ENCODE measurements at places on chromosomes 11 and 22.

DNA sequence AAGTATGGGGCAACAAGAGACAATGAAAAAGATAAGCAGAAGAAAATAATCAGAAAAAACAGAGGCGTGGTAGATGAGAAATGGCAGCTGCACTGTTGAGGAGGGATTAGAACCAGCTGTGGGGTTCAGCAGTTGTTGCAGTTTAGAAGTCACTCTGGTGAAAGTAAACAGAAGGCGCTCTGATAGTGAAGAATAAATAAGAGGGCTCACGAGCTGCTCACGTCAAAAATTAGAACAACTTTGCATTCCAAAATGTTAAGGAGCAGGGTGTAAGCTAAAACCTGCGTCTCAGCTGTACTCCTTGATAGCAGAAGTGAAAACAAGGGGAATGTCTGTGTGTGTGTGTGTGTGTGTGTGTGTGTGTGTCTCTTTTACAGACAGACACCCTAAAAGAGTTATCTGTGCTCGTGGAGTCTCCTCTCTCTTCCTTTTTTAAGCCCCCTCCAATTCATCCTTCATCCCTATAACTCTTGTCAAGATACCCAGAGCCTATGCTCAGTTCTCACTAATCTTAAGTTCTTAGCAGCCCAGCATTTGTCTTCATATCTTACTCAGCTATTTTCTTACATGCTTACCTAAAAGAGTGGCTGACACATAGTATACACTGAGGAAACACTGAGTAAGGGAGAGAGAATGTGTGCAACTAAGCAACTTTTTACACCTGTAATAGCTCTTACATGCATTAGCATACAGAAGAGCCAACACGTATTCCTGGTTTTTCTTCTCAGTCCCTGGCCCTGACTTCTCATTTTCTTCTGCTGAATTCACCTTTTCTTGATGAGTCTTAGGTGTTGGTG is 8.9 kb downstream of the TTC17 start:
- no peak for DNase-seq

DNA sequence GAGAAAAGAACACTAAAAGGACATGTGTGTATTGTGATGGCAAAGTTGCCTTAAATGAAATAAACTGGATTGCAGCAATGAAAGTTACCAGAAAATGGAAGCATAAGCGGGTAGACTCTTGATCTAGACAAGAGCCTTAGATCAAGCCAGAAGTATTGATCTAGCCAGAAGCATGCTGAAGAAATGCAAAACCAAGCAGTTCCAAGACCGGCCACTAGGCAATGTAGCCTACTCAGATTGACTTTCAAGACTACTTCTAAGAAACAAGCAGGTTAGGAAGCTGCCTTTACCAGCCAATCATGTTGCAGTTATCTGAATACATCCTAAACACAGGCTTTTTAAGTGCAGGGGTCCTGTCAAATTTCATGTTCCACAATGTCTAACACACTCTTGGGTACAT is 54.6 kb downstream of the KCNA4 start:
- DNase-seq: no peak

- no peak for DNase-seq
Measured at GRCh38 chr22:48588878-48589450, 1238.7 kb downstream of the BRD1 start.

DNA sequence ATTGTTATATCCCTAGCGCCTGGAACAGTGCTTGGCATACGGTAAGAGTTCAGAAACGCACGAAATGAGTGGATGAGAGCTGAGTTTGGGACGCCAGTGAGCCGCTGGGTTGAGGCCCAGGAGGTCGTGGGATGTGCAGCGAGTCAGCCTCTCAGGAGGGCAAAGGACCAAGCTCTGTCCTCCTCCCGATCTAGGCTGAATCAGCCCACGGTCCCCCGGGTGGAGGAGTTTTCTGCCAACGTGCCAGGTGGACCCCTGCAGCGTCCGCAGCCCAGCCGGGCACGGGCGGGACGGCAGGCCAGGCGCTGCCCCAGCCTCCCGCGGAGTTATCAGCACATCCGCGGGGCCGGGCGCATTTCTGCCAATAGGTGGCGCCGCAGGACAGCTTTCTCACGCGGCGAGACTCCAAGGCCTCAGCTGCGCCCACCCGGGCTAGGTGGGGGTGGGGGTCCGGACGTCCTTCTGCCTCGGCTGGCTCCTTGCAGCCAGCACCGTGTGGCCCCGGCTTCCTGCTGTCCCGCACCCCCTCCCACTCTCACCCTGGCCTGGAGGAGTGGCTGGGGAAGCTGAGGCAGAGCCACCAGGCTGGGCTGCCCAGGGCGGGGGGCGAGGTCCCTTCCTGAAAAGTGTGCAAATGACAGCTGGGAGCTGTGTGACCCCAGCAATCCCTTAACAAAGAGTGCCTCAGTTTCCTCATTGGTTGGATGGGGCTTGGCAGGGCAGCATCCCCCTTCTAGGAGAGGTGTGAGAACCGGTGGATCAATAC is 2.2 kb upstream of the RPS19BP1 start:
- peak; percentile 82 for DNase-seq

DNA sequence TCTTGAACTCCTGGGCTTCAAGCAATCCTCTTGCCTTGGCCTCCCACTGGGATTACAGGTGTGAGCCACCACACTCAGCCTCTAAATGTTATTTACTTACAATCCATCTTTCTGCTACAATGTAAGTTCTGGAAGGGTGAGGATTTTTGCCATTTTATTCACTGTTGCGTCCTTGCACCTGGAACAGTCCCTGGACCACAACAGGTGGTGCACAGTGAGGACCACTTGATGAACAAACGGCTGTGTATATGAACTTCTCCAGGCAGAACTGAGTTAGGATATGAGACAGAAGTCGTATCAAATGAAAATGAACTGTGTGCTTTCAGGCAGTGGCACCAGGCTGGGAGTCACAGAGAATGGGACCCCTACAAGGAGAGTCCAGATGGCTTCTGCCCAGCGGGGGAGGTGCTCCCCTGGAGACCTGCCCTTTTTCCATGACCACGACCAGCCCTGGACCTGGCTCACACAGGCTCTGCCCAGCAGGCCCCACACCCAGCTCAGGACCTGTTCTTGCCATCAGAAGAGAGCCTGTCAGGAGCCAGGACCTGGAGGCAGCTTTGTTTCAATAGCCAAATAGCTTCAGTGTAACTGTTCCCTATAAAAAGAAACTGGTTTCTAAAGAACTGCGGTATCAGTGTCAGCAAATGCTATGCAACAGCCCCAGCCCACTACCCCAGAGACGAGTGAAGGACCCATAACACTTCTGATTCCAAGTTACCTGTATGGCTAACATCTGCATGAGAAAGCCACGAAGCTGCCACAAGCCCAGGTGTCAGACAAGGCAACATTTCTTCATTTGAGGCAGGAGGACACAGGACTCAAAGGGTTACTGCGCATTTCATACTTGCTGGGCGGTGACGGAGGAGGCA is 104.9 kb downstream of the MICAL3 start:
- no peak for DNase-seq

GRCh38 chr11:124762105-124762623 is at the start of gene ESAM:
Gene ESAM (minus strand): TSS chr11:124762290. CDS start chr11:124762154, 136 bp downstream.
- DNase-seq: peak; percentile 57

- DNase-seq: no peak
Measured at GRCh38 chr22:38924347-38924952, 33.0 kb upstream of the APOBEC3A start.

DNA sequence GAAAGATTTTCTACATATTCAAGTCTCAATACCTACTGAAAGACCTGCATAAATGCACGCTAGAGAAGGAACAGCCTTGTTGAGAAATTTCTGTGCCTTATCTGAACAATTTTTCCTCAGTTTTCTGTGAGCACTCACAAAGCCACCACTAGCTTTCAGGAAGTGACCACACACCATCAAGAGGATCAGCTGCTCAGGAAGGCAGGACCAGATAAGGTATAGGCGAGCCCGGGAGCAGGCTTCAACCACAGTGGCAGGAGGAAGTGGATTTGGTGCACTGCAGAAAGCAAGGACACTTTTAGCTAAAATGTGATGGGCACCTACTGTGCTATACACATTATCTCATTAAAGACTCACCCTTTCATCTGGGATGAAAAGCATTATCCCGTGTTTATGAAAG is 220.8 kb downstream of the RAB38 start:
- no peak for DNase-seq

DNA sequence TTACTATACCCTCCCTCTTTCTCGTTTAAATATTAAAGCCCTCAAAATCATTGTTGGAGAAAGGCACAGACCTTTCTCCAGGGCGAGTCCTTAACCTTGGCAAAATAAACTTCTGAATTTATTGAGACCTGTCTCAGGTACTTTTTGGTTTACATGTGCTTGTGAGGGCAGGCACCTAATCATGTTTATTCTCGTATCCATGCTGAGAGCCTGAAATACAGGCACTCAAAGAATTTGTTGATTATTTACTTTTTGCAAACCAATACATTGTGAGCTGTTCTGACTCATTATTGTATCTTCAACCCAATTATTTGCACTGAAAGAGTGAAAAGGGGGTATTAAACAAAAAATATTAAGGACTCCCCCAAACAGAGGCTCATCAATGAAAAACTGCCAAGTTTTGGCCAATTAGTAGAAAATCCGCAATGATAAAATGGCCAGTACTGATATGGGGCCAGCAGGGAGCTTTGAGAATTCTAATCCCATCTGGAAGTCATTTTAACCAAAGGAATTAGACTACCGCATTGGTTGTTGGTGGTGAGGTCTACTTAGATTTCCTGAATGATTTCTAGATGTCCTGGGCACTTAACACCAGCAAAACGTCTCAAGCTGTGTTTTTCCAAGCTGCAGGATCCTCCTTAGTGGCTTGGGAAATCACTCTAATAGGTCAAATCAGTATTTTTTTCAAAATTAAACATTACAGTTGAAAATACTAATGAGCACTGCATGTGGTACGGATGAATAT is 157.3 kb downstream of the SWAP70 start:
- DNase-seq: no peak

DNA sequence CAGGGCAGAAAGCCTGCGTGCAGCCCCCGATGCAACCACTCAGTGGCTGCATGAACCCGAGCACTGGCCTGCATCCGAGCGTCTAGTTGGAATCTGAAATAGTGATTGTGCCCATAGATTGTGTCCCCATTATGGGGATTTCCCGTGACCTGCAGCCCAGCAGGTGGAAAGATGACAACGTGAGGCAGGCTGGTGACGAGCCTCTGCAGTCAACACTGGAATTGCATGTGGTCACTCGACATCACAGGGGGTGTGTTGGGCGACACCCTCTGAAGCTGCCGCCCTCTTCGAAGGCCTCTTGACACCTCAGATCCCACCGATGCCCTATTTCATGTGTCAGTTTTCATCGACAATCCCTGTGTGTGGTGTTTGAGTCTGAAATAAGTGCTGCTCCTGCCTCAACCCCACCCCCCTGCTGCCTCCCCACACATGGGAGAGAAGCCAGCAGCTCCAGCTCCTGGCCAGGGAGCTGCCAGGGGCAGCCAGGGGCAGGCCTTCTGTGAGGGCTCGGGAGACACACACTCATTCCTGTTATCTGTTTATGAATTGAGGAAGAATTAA is 172.0 kb upstream of the B3GAT1 start:
- no peak for DNase-seq

DNA sequence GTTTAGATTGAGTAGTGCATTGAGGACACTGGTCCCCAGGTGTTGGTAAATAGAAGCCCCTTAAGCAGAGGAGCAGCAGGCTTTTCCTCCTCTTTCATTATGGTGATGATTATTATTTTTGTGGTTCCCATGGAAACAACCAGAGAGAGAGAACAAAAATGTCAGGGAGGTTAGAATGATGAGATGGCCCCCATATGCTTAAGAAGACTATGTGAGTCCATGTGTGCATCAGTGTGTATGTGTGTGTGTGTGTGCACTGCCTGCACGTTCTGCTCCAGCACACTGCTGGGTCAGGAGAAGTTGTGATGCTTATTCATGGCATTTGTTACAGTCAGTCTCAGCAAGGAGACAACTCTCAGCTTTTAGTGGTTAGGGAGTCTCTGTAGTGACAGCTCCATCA is 724.2 kb downstream of the NTM start:
- no peak for DNase-seq

DNA sequence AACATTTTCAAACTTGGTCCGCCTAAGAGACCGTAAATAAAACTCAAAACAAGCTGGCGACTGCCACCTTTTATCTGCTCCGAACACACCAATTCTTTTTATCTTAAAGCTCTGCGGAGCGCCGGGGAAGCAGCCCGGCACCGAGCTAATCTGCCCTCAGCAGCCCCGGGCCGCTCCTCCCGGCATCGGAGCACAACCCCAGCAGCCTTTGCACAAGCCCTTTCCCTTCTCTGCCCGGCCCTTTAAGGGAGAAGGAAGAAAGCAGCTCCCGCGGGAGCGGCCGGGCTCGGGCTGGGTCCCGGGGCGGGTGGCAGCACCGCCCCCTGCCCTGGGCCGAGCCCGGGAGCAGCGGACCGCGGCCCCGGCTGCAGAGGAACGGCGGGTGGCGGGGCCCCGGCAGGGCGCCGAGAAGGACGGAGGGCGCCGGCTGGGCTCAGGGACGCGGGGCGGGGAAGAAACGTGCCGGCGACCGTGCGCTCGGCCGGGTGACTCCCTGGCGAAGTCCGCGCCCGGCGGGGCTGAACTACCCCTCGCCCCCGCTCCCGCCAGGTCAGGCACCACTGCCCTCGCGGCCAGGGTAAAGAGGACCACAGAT is 133.6 kb upstream of the C11orf58 start:
- DNase-seq: no peak

GRCh38 chr11:27545946-27546345 is 39.4 kb upstream of the LIN7C start:
- DNase-seq: no peak

DNA sequence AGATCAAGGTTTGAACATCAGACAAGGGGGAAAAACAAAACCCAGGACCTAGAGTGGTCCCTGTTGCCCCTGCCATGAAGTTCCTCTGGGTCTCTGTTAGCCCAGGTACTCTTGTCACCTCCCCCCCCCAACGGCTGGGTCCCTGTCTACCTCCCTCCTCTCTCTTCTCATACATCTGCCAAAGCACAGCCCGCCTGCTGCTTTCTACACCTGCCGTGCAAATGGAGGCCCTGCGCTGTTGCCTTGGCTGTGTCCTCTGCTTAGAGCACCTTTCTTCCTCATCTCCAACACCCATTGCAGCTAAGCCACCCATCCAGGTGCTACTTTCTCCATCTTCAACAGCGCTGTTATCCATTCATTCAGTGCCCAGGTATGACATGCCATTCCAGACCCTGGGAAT is 99.2 kb downstream of the TP53I11 start:
- DNase-seq: no peak

DNA sequence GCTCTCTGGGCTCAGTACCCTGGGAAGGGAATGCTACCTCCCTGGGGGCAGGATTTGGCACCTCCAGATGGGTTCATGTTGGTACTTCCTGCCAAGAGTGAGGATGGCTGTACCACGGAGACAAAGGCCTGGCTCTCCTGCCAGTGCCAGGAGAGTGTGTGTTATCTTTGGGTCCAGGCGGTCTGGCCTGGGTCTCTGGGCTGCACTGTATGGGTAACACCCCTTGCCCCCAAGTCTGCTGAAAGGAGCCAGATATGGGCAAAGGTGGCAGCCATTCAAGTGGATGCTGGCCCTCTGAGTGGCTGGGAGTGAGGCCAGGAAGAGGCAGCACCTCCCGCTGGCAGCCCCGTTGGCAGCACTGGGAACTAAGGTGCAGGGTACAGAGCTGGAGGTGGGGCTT is 91.5 kb downstream of the NECTIN1 start:
- DNase-seq: no peak

All from effector memory CD8-positive, alpha-beta T cell (primary cell).